ENCODE measurements at places on chromosomes 6 and 20.

DNA sequence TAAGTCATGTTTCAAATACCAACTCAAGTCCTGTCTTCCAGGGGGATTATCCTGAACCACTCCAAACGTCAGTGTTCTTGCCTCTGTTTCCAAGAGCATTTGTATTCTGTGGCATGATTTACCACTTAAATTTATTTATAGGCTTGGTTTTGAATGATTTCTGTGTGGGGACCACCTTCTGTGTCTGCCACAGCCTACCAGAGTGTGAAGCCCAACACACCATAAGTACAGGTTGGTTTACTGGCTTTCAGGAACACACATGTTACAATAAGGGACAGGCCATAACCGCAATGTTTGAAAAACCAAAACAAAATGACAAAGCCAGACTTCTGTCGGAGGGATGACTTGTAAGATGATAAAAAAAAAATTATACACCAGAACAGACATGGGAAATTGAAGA, 56.5 kb upstream of the MAP3K7 start:
- DNase-seq: no peak

DNA sequence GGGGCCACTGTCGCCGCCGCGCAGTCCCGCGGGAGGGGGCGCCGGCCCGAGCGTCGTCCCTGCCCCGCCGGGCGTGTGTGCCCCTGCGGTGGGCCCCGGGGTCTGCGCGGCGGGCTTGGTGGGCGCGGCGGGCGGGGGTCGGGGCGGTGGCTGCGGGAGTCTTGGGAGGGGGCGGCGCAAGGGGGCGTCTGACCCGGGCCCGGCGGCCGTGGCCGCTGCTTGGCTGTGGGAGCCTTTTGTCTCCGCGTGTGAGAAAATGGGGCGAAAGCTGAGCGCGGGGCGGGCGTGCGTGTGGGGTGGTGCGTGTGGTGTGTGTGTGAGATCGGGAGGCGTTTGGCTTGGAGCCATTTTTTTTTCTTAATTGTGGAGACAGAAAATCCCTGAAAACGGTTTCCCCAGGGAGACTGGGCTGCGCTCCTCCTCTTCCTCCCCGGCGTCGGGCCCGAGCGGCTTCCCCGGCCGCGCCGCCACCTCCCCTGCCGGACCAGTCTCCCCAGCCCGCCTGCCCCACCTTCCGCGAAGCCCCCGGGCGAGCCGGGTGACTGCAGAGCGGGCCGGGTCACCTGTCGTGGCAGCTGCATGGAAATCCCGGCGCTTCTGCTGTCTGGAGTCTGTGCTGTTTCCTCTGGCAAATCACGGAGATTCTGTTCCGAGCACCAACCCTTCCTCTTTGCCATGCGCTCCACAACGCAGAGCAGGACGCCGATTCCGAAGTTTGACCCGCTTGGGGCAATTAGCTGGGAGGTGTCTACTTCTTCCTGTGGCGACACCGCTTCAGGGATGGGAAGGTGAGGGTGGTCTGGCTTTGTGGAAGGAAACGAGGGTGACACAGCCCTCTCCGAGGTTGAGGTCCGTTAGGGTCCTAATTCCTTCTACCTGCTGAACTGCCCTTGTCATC, 64.4 kb downstream of the GTF2H5 start:
- DNase-seq: peak; percentile 7

GRCh38 chr6:13985663-13986325, 61.0 kb downstream of the RNF182 start:
- no peak for DNase-seq

GRCh38 chr20:17611540-17612286, 41.8 kb downstream of the DSTN start:
- no peak for DNase-seq

GRCh38 chr6:157181649-157182048, 141.7 kb downstream of the TMEM242 start:
- DNase-seq: no peak

DNA sequence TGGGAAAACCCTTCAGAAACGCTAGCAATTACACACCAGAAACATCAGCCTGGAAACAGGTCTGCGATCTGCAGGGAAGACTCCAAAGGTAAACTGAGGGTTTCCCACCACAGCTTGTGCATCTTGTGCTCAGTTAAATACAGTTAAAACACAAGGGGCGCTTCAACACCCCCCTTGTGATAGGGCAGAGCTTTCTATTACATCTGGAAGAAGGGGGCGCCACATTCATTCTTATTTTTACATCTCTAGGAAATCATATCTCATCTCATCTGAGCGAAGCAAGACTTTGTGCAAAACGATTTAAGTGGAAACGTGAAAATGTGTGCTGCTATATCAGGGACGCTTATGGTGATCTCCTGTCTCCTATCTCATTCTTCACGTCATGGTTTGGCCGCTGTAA, 58.5 kb downstream of the PRND start:
- DNase-seq: no peak

GRCh38 chr6:130907687-130908086, 80.5 kb downstream of the SMLR1 start:
- no peak for DNase-seq

DNA sequence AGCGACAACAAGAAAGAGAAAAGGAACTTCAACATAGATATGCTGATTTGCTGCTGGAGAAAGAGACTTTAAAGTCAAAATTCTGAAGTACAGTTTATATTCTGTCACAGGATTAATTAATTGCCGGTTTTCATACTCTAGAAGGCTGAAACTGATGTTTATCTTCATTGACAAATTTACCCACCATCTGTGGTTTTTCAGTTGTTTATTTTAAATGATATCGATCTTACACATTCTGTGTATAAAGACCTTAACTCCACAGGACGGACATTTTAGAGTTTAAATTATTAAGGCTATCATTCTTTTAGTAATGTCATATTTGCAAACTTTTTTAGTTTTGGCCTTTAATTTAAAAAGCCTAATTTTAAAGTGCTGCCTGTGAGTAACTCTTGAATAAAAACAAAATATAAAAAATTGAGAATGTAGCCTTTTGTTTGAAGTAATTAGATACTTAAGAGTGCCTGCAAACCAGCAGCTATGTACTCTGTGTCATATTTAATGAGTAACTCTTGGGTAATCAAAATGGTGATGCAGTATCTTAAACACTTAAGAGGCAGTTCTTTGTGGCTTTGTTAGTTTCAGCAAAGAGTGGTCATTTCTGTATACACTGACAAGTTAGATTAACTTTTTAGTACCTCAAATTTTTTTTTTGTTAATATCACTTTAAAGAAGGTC, 59.3 kb downstream of the CDC5L start:
- no peak for DNase-seq

DNA sequence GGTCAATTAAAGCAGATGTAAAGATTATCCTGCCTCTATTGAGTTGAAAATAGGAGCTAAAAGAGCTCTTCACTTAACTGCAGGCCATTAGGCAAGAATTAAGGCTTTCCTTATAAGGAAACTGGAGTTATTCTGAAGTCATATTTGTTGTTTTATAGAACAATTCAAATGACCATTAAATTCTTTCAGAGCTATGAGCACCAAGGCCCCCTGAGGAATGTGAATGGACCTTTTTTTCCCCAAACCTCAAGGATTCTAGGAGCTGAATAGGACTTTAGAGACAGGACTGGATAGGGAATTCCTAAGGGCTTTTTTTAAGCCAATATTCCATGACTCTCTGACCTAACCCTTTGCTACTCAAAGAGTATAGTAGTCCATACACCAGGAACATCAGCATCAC, 565.7 kb upstream of the BTBD3 start:
- DNase-seq: no peak

- DNase-seq: peak; percentile 43
Measured at GRCh38 chr6:138115877-138116660, 8.8 kb upstream of the PERP start.

DNA sequence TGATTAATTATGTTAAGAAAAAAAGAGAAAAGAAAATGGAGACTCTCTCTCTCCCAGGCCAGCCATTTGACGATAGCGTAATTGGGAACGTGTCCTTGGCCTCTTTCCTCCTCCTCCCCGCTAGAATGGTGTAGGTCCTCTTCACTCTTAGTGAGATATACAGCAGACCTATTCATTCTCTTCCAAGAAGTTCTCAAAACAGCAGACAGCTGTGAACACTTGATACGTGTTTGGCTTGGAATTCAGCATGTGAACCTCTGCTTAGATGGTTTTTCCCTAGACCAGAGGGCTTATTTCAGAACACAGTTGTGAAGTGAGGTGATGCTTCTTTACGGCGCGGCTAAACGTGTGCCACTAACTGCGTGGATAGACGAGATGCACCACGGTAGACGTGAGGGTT, 32.6 kb upstream of the TULP4 start:
- no peak for DNase-seq

GRCh38 chr20:32792316-32792715, 27.4 kb upstream of the MAPRE1 start:
- DNase-seq: no peak

- no peak for DNase-seq
Measured at GRCh38 chr6:52745764-52746201, 17.5 kb downstream of the GSTA2 start.

- DNase-seq: no peak
Measured at GRCh38 chr6:142307963-142308748, 6.3 kb downstream of the ADGRG6 start.

DNA sequence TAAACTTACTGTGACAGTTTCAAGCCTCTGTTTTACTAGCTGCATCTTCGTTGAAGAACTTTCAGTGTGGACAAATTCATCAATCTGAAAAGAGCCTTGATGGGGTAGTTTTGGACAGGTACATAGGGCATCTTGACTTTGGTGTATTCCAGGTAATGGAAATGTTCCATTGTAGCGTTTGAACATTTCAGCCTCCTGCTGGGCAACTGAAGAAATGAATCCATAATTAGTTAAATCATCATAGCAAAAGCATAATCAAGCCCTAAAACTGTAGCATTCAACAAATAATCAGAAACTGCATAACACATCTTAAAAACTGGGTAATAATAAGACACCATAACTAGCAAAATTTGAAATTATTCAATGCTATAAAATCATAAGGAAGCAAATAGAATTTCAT, 86.2 kb downstream of the AHI1 start:
- DNase-seq: no peak

DNA sequence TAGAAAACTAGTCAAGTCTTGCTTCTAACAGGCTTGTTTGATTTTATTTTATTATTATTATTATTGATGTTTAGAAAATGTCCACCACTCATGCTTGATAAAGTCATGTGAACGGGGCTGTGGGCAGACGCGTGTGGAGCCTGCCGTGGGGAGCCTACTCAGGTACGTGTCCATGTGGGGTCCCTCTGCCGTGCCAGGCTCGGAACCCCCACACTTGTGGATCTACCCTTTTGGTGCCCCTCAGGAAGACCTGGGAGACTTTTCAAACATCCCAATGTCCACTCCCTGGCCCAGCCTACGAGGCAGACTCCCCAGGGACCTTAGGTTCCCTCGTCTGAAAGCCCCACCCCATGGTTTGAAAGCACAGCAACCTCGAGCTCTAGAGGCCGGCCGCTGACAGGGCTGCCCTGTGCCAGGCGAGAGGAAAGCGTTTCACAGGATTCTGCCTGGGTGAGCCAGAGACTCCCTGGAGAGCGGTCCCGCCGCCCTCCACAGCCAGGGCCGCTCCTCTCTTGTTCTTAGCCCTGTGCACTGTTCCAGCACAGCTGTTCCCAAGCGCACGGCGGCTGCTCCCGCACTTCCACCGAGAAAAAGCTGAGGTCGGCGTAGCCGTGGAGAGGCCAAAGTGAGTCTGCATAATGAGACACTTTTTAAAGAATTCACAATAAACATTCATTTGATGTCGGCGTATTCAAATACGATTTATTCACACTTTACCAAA, 249.7 kb downstream of the TTLL2 start:
- DNase-seq: no peak

DNA sequence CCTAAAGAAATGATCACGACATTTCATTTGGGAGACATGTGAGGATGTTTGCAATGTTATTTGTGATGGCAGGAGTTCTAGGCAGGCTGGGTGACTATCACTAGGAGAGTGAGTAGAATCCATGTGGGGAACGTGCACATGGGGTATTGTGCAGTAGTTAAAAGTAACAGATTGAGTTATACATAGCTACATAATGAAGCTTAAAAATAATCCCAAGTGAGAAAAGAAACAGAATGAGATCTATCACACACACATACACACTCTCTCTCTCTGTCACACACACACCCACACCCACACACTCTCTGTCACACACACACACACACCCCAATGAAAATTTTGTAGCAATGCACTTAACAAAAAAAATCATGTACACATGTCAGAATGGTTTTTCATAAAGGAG, 218.7 kb upstream of the ARG1 start:
- DNase-seq: no peak

- DNase-seq: no peak
Measured at GRCh38 chr6:26743157-26743821, 83.7 kb upstream of the ZNF322 start.

DNA sequence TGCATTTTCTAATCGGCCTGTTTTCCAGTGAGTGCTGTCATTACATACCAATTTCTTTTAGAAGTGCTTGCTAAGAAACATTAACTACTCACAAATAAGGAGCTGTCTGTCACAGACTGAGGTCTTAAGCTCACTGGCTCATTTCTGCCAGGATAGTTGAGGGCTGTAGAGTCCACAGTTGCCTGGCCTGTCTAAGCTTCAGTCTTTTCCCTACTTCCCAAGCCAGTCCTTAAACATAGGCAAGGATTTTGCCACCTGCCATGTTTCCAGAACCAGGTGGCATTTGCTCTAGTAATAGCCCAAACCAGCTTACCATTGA, 84.7 kb downstream of the LINC00237 start:
- DNase-seq: no peak

DNA sequence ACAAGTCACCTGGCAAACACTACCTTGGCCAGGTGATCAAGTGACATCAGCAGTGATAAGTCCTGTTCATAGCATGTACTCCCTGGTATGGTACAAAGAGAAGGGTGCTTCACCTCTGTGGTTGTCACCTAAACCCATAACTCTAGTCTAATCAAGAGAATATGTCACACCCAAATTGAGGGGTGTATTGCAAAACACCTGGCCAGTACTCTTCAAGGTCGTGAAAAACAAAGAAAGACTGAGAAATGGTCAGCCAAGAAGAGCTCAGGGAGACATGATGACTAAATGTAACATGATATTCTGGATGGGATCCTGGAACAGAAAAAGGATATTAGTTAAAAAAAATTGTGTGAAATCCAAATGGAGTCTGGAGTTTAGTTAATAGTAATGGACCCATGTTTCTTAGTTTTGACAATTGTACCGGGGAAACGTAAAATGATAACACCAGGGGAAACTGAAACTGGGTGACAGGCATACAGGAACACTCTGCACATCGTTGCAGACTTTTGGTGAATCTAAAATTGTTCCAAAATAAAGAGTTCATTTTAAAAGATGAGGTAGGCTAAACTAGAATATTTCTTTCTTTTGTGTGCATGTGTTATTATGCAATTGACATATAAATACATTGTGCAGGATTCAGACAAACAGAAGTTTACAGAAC, 262.0 kb downstream of the CDC5L start:
- DNase-seq: no peak

Data from KG1 (cell line).